ENCODE measurements at places on chromosomes 1 and 21.
A peak's percentile ranks its signal among the peaks of the same experiment; 100 is the strongest.

- peak; percentile 89 for DNase-seq
These were observed 8.2 kb upstream of the S100A10 start for GRCh38 chr1:152001631-152002584.

GRCh38 chr1:30198795-30199403 is 524.5 kb downstream of the MATN1 start:
- DNase-seq, result no peak

- DNase-seq, result no peak
These were observed 19.8 kb upstream of the LUZP1 start for GRCh38 chr1:23188434-23188884.

- DNase-seq, result no peak
These were observed 68.6 kb downstream of the MDM4 start for GRCh38 chr1:204584699-204585372.

GRCh38 chr1:212613440-212614335 is 5.1 kb downstream of the ATF3 start:
- DNase-seq, result no peak

DNA sequence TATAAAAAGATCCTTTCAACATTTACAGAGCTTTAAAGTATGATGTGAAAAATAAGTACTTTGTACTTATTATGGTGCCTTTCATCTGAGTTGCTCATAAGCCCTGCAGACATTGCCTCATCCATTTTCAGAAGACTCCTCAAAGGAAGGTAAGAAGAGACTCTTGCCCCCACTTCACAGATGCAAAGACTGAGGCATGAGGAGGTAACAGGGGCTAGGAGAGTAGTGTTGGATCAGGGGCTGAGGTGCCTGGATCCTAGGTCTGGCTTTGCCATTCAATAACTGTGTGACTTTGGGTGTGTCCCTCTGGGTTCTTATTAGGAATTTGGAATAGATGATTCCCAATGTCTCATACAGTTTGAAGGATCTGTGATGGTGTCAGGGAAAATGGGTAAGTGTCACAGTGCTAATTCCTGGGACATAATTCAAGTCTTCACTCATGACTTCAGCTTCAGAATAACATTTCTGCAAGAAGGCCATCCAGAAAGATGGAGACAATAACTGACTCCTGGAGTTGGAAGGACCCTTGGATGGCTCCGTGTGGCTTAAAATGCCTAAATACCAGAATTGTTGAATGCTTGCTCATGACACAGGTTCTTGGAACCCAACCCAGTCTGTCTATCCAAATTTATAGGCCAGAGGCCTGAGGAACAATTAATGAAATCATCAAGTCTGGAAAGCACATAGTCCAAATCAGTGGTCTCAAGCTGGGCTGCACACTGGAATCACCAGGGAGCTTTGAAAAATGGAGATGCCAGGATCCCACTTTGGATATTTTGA is 93.1 kb upstream of the RUNX1 start:
- no peak for DNase-seq

DNA sequence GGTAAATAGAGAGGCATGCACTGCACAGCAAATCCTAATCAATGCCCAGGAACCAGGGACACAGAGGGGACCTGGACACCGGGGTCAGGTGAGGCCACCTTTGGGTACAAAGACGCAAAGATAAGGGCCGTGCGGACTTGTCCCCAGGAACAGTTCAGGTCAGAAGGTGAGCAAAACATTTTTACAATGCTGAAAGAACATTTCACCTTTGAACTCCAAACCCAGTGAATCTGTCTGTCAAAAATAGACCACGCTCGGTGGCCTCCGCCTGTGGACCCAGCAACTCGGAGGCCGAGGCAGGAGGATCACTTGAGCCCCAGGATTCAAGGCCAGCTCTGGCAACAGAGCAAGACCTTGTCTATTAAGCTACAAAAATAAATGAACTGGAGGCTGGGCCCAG is 15.2 kb downstream of the TNFRSF14 start:
- DNase-seq, result no peak

DNA sequence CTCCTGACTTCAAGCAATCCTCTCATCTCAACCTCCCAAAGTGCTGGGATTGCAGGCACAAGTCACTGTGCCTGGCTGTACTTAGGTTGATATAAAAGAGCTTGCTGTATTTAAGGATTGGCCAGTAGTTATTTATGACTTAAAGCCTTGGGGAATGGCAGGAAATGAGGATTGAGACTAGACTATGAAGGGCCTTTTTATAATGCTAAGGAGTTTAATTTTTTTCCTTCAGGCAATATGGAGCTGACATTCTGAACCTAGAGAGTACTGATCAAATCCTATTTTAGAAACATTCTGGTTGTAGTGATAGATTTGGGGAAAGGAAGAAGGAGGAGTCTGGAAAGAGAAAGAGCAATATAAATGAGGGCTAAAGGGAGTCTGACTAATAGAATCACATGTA is 44.7 kb downstream of the MSH4 start:
- DNase-seq, result no peak

DNA sequence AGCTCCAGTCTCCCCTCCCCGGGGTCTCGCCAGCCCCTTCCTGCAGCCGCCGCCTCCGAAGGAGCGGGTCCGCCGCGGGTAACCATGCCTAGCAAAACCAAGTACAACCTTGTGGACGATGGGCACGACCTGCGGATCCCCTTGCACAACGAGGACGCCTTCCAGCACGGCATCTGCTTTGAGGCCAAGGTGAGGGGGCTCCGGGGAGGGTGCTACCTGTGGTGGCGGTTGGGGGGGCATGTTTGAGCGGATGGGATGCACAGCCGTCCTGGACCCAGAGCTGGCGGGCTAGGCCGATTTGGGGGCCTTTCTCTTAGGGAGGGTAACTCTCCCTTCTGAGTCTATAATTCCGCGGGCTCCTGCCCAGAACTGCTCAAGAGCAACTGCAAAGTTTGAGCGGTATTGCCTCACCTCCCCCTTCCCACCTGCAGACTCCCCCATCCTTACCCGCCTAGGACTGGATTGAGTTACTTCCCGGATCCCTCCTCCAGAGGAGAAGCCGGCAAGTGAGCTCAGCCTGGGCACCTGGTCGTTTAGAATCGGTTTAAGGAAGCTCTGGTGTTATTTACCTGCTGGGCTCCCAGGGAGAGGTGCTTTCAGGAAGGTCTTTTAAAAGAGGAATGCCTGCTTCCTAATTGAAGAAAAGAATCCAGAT is 730 bp downstream of the NOS1AP start:
- no peak for DNase-seq

- DNase-seq, result no peak
These were observed 7.6 kb downstream of the CNR2 start for GRCh38 chr1:23905461-23906025.
